ENCODE measurements at places on chromosomes 6 and 20.
A peak's percentile ranks its signal among the peaks of the same experiment; 100 is the strongest.

DNA sequence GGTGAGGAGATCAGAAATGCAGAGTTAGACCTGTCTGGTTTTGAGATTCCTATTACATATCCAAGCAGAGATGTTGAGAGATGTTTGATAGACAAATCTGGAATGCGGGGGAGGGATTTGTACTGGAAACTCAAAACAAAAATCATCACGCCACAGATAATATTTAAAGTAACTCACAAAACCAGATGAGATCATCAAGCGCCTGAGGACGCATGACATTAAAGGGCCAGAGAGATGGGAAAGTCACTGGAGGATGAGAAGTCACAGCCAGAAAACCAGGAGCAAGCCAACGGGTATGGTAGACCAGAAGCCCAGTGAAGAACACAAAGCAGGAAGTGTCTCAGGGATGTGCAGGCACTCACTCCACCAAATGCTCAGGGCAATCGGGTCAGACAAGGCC, 87.7 kb downstream of the DLL1 start:
- no peak for DNase-seq
- H3K4me3 ChIP-seq, result no peak overlapping the region
- no peak overlapping the region for H3K27ac ChIP-seq
- no peaks in the 10 kb centered on the region for H3K36me3 ChIP-seq
- H3K4me1 ChIP-seq, result no peaks in the 10 kb centered on the region

- H3K4me1 ChIP-seq, result no peaks in the 10 kb centered on the region
- H3K27ac ChIP-seq, result no peak overlapping the region
- no peaks in the 10 kb centered on the region for H3K36me3 ChIP-seq
- no peaks in the 10 kb centered on the region for H3K27me3 ChIP-seq
Observed at GRCh38 chr6:105780146-105780860, 305.8 kb upstream of the PRDM1 start.

GRCh38 chr20:13765299-13765698, 19.4 kb downstream of the ESF1 start:
- peaks cover 38% of the 10 kb centered on the region for H3K36me3 ChIP-seq
- H3K4me3 ChIP-seq, result no peak overlapping the region
- DNase-seq, result no peak

GRCh38 chr6:138662471-138662870, 111.1 kb upstream of the CCDC28A start:
- H3K4me1 ChIP-seq, result no peaks in the 10 kb centered on the region
- no peak for DNase-seq
- H3K27me3 ChIP-seq, result peaks cover 3% of the 10 kb centered on the region

GRCh38 chr20:48459722-48460395, 367.9 kb downstream of the PREX1 start:
- no peaks in the 10 kb centered on the region for H3K36me3 ChIP-seq
- no peak overlapping the region for H3K4me3 ChIP-seq
- H3K4me1 ChIP-seq, result peaks cover 31% of the 10 kb centered on the region
- H3K27me3 ChIP-seq, result no peaks in the 10 kb centered on the region
- DNase-seq, result no peak

DNA sequence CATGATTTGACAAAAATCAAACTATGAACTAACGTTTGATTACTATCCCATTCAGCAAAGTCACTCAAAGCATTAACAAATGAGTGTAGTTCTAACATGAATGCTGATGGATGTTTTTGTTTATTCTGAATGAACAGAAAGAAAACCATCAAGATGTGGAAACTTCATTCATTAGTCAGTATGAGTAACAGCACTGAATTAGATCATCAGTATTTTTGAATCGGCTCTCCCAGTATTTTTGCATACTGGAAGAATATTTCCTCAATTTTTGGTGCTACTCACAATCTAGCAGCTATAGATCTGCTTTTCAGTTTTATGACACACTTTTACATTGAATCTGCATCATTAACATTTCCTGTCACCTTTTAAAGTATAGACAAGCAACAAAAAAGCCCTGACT, 63.8 kb upstream of the CD83 start:
- no peaks in the 10 kb centered on the region for H3K4me1 ChIP-seq
- no peak for DNase-seq
- H3K36me3 ChIP-seq, result no peaks in the 10 kb centered on the region
- no peak overlapping the region for H3K27ac ChIP-seq
- H3K27me3 ChIP-seq, result peaks cover 4% of the 10 kb centered on the region
- no peak overlapping the region for H3K4me3 ChIP-seq

DNA sequence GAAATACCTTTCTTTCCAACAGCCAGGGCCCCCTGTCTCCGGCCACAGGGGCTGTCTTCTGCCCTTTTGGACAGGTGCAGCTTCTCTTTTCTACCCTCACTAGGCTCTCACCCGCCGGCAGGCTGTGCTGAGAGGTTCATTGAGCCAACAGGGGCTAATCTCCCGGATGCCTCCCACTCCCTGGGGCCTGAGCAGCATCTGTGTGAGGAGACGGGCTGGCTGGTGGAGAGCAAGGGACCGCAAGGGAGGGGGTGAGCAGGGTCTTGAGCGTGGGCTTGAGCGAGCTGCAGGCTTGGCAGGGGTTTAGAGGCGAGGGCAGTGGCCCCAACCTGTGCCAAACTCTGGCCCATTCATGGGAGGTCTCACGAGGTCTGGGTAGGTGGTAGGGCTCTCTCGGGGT, 56.5 kb upstream of the CST7 start:
- no peaks in the 10 kb centered on the region for H3K36me3 ChIP-seq
- H3K4me3 ChIP-seq, result no peak overlapping the region
- no peak overlapping the region for H3K27ac ChIP-seq

- no peaks in the 10 kb centered on the region for H3K27me3 ChIP-seq
- no peaks in the 10 kb centered on the region for H3K4me1 ChIP-seq
- peaks cover 18% of the 10 kb centered on the region for H3K36me3 ChIP-seq
- H3K27ac ChIP-seq, result no peak overlapping the region
- H3K4me3 ChIP-seq, result no peak overlapping the region
Observed at GRCh38 chr20:41524980-41525613, 93.1 kb downstream of the CHD6 start.

DNA sequence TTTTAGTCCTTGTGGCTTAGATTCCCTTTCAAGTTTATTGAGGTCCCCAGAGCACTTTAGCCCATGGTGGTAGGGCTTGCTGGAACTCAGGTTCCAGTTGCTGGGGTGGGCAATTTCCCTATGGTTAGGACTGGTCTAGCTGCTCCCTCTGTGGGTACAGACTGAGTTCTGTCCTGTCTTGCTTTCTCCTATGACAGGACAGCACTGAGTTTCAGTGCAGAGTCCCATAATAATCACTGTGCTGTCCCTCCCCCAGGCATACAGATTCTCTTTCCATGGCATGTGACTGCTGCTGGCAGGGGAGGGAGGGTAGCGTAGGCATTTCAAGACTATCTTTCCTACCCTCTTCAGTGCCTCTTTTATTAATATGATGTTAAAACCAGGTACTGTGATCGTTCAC, 17.1 kb upstream of the ERVFRD-1 start:
- 0 out of 2 replicates have a peak, but pooled peaks cover 2% of the 10 kb centered on the region for H3K36me3 ChIP-seq
- no peak for DNase-seq
- H3K27ac ChIP-seq, result no peak overlapping the region
- no peak overlapping the region for H3K4me3 ChIP-seq
- H3K4me1 ChIP-seq, result peaks cover 6% of the 10 kb centered on the region
- no peaks in the 10 kb centered on the region for H3K27me3 ChIP-seq

DNA sequence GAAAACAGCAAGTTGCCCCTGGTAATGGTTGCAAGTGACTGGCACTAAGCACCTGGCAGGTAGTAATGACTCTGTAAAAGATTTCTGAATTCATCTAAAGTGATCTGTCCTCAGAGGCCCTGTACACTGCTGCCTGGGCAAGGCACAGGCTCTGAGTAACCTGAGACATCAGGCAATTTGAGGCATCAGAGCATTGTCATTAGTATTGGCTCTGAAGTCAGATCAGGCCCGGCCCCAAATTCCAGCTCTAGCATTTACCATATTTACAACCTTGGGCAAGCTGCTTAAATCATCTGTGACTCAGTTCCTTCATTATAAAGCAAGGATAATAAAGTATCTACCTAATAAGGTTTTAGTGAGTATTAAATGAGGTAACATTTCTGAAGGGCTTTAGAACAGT, 17.3 kb upstream of the TENT5A start:
- no peaks in the 10 kb centered on the region for H3K4me1 ChIP-seq
- no peaks in the 10 kb centered on the region for H3K36me3 ChIP-seq
- H3K4me3 ChIP-seq, result no peak overlapping the region

DNA sequence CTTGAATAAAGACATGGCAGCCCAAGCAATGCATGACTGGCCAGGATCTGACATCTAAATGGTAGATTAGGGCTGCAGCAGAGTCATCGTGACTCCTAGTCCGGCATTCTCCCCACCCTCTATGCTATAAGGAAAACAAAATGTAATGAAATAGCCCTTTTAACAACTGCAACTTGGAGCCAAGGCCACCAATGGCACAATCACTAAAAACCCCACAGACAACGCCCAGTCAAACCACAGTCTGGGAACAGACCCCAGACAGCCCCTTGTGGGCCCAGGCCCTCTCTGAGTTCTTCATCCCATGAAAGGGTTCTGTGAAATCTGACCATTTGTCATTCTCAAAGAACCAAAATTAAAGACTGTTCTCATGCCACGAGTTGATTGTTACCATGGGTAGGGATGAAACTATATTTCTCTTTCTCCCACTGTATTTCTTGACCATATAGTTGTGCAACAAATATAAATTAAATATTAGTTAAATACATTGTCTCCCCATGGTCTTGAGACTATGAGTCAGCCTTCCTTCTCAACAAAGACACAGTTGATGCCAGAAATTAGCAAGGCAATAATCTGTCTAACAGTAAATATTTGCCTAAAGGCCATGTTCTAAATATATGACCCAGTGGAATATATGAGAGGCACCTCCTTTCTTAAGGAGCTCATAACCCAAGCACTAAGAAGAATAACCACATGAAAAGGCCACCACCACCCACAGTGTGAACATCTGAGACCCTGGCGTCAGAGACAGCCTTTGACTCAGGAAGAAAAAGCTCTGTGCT, 85.6 kb upstream of the SSTR4 start:
- H3K27ac ChIP-seq, result no peak overlapping the region
- DNase-seq, result no peak
- no peaks in the 10 kb centered on the region for H3K4me1 ChIP-seq
- no peak overlapping the region for H3K4me3 ChIP-seq

DNA sequence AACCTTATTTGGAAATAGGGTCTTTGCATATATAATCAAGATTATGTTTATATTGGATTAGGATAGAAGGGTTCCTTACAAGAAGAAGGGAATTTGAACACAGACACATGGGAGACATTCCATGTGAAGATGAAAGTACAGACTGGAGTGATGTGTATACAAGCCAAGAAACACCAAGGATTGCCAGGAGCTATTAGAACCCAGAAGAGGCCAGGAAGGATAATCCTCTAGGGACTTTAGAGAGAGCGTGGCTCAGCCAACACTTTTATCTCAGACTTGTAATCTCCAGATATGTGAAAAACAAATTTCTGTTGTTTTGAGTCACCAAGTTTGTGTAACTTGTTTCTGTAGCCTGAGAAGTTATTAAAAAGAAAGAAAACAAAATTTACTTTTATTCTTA, 1173.9 kb upstream of the CITED2 start:
- no peak overlapping the region for H3K4me3 ChIP-seq
- H3K4me1 ChIP-seq, result no peaks in the 10 kb centered on the region
- H3K27ac ChIP-seq, result no peak overlapping the region
- H3K27me3 ChIP-seq, result no peaks in the 10 kb centered on the region
- no peaks in the 10 kb centered on the region for H3K36me3 ChIP-seq
- DNase-seq, result no peak

GRCh38 chr6:34555007-34555322, 1.2 kb downstream of the SPDEF start:
- H3K4me3 ChIP-seq, result no peak overlapping the region
- H3K4me1 ChIP-seq, result no peaks in the 10 kb centered on the region
- no peaks in the 10 kb centered on the region for H3K36me3 ChIP-seq
- no peak overlapping the region for H3K27ac ChIP-seq

GRCh38 chr6:111200350-111201243, 113.3 kb downstream of the SLC16A10 start:
- no peaks in the 10 kb centered on the region for H3K4me1 ChIP-seq
- no peak overlapping the region for H3K4me3 ChIP-seq
- H3K27ac ChIP-seq, result no peak overlapping the region
- no peaks in the 10 kb centered on the region for H3K27me3 ChIP-seq
- no peak for DNase-seq
- H3K36me3 ChIP-seq, result no peaks in the 10 kb centered on the region

GRCh38 chr20:64006490-64006889, 25.6 kb downstream of the PRPF6 start:
- 0 out of 2 replicates have a peak overlapping the region, but pooled peaks have one; percentile 33 for H3K27ac ChIP-seq
- no peak for DNase-seq
- peaks cover 17% of the 10 kb centered on the region for H3K4me1 ChIP-seq
- peaks cover 39% of the 10 kb centered on the region for H3K36me3 ChIP-seq

GRCh38 chr20:20546402-20546801, 166.0 kb downstream of the RALGAPA2 start:
- no peak for DNase-seq
- no peak overlapping the region for H3K27ac ChIP-seq
- peaks cover 4% of the 10 kb centered on the region for H3K4me1 ChIP-seq
- no peaks in the 10 kb centered on the region for H3K36me3 ChIP-seq

- H3K4me3 ChIP-seq, result no peak overlapping the region
- H3K4me1 ChIP-seq, result no peaks in the 10 kb centered on the region
- no peak for DNase-seq
- H3K27ac ChIP-seq, result no peak overlapping the region
- no peaks in the 10 kb centered on the region for H3K36me3 ChIP-seq
- no peaks in the 10 kb centered on the region for H3K27me3 ChIP-seq
Observed at GRCh38 chr6:150435832-150436231, 67.0 kb downstream of the IYD start.

DNA sequence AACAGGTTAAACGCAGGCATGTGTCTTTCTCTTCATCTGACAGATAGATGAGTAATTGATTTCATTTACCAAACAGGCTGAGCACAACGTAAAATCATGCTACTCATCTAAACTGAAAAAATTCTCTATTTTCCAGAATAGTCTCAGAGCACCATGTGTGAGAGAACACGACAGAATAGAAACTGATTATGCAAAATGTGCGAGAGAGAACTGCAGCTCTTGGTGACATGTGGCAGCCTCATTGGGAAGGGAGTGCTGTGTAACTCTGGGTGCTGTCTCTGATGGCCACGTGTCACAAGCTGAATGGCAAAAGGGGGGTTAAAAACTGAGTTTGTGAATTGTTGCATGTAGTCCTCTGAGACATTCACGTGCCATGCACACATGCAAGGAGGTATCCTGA, 143.7 kb upstream of the ATXN1 start:
- DNase-seq, result no peak
- H3K4me3 ChIP-seq, result no peak overlapping the region
- H3K27ac ChIP-seq, result no peak overlapping the region
- H3K36me3 ChIP-seq, result no peaks in the 10 kb centered on the region

GRCh38 chr6:27477318-27478013, 4.6 kb upstream of the ZNF184 start:
- no peak overlapping the region for H3K27ac ChIP-seq
- no peaks in the 10 kb centered on the region for H3K36me3 ChIP-seq
- no peak for DNase-seq

GRCh38 chr6:150919938-150920337, 54.4 kb downstream of the MTHFD1L start:
- H3K4me3 ChIP-seq, result no peak overlapping the region
- no peak for DNase-seq
- no peak overlapping the region for H3K27ac ChIP-seq
- H3K36me3 ChIP-seq, result peaks cover 4% of the 10 kb centered on the region
- no peaks in the 10 kb centered on the region for H3K4me1 ChIP-seq

Measured in GM12878 (cell line).